SK-N-SH treated with all-trans-retinoic acid at 6 μM for 48 hours (cell line): ENCODE measurements at places on chromosomes 7 and 10.
A peak's percentile ranks its signal among the peaks of the same experiment; 100 is the strongest.

DNA sequence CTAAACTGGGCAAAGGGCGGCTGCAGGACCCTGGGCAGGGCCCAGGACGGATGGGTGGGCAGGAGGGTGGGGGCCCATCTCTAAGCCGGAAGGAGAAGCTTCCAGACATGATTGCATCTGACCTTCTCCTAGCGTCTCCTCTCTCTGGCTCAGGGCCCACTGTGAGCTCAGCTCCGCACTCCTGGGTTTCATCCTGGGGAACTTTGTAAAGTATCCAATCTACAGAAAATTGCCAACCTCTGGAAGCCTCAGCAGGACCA, 8.8 kb upstream of the RET start:
- ATAC-seq = no peak

DNA sequence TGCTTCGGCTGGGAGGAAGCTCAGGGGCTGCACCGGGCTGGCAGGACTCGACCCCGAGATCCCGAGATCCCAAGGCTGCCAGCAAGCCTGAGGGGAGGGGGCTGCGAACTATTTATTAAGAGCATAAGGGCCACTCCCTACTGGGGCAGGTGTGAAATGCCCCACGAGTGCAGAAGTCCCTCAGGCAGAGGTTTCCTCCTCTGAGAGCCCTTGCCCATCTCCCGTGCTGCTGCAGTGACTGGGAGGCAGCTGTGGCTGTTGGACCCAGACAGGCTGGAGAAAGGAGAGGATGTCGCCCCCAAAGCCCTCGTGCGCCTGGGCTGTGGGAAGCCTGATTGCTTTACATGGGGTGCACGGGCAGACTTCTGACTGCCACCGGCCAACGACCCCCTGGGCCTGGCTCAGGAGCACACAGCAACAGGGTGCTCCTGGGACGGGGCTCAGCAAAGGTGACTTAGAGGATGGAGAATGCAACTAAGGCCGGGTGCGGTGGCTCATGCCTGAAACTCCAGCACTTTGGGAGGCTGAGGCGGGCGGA, 39.8 kb downstream of the RGS10 start:
- ATAC-seq = no peak

DNA sequence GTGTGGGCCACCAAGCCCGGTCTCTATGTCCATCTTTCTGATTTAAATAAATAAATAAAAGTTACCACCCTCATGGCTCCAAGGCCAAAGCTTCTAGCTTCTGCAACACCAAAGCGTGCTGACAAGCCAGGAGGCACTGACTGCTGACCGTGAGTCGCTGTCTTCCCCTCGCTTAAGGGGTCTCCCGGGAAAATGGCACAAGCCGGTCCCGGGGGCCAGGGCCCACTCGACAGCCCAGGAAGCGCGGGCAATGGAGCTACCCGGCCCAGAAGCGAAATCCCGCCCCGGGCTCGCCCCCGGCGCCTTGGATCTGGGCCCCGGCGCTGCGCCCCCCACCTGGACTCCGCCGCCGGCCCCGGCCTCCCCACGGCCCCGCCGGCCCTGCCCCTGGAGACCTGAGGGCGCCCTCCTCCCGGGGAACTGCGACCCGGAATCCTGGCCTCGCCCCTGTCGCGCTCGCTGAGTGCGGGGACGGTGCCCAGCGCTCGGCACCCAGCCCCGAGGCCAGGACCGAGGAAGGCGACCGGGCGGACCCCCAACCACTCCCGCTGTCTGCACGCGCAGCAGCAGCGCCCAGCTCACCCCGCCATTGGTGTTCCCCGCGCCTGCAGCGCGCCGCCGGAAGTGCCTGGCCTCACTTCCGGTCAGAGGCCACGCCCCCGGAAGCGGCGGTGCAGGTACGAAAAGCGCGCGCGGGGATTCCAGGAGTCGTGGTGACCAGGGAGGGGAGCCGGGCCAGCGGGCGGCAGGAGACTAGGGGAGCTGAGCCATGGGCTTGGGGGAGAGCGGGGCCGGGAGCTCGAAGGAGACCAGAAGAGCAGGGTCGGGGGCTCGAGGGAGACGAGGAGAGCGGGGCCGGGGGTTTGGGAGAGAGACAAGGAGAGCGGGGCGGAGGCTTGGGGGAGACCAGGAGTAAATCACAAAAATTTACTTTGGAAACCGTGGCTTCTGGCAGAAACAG, at the start of the genes MRM2 and NUDT1:
MRM2 (minus strand) TSS at position 626 of the 961 bp plus-strand sequence; CDS start at position 590, 36 bp downstream.
NUDT1 (plus strand) TSS at position 647 of the 961 bp plus-strand sequence. CDS start 2,349 bp downstream, outside the sequence.
- peak; percentile 94 for ATAC-seq

DNA sequence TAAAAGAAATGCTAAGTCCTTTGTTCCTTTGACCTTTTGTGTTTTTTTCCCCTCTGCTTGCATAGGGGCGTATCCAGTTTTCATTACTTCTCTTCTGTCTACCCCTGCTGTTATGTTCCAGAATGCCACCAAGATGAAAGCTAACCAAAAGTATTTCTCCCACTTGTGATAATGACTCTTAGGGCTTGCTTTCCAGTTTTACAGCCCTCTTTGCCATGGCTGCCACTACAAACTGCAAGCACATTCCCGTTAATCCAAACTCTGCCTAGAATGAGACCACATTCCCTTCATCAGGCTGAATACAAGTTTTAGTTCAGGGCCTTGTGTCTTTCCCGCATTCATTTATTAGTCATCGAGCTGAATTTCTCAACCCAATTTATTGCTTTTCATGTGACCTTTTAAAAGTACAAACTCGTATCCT, 23.6 kb upstream of the CD36 start:
- no peak for ATAC-seq

DNA sequence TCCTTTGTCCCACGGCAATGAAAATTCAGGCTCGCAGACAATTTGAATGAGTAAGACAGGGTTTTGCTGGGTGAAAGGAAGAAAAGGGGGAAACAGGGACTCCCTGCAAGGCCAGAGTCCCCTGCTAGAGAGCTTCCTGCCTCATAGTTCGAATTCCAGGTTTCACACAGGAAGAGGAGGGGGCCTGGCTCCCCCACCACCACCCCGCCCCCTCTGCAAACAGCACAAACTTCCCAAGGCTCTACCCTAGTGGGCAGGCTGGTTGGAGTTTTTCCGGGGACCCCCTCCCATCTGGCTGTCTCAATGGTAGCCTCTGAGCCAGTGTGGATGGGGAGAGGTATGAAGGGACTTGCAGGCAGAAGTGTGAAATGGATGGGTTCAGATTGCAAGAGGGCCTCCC, 57.4 kb upstream of the NEBL start:
- no peak for ATAC-seq
